ENCODE measurements at places on chromosomes 4 and X.

- no peak for DNase-seq
These were observed 13.6 kb downstream of the AMTN start for GRCh38 chr4:70531981-70532380.

DNA sequence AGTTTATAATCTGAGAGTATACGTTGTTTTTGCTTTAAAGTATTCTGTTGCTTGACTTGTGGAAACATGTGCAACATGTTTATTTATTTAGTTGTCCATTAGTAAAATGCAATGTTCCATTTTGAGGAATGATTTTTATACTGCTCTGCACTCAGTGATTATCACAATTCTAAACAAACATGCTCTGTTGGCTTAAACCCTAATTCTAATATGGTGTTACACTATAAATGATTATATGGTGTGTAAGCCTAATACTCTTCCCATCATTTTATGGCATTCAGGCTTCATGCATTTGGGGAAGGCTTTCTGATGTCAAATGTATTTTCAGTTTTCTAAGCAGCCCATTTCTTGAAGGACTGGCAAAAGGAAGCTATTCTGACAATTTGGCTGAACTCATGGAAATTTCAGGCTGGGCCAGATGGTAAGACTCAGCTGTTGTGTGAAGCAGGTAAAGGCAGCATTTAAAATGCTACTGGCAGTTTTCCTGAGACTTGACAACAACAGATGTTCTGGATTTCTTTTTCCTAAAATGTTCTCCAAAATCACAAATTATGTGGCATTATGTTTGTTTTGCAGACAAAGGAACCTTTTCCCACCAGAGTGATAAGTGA lies 336.7 kb upstream of the GNPDA2 start:
- DNase-seq: no peak

GRCh38 chr4:169657470-169658107 lies 37.2 kb downstream of the CLCN3 start:
- no peak for DNase-seq

DNA sequence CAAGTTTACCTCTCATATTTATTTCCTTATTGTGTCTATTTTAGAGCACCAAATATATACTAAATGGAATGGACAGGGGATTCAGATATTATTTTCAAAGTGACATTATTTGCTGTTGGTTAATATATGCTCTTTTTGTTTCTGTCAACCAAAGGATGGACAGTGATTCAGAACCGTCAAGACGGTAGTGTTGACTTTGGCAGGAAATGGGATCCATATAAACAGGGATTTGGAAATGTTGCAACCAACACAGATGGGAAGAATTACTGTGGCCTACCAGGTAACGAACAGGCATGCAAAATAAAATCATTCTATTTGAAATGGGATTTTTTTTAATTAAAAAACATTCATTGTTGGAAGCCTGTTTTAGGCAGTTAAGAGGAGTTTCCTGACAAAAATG lies 6.2 kb downstream of the FGB start:
- DNase-seq: no peak

- no peak for DNase-seq
These were observed 15.4 kb downstream of the ZNF718 start for GRCh38 chr4:139691-140090.

Measured in HFF-Myc (cell line).